ENCODE measurements at places on chromosomes 2 and 18. TPM values are rescaled to one million over a fixed set of nuclear protein-coding genes. Genes with fewer than 3 reads are reported as not detected.

The GALNT13 gene
- not detected for total RNA-seq

DNA sequence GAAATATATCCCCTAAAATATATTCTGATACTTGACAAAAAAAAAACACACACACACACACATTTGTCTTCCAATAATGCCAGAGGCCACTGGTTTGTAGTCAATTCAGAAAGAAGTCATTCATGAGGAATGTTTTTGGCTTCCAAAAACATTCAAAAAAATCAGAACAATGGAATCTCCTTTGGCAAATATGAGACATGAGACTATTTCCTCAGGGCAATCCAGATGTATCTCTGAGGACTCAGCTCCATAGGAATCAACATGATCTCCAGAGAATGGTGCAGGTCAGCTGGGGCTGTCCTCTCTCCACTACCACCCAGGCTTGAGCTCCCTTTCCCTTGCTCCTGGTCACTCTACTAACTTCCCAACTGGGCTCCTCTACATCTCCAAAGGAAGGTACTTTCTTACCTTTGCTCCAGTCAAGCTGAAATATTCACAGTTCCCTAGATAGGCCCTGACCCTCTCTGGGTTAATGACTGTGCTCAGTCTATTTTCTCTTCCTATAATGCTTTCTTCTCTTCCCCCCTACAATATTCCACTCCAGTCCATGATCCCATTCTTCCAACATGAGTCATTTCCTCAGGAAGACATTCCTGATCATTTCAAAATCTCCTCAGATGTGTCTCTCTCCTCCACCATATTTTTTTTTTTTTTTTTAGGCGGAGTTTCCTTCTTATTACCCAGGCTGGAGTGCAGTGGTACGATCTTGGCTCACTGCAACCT lies 145.3 kb downstream of the C1D start:
- DNase-seq: no peak

- no peak for DNase-seq
Measured at GRCh38 chr18:11658989-11659388, 30.1 kb upstream of the GNAL start.

The MC4R gene
- total RNA-seq: not detected

DNA sequence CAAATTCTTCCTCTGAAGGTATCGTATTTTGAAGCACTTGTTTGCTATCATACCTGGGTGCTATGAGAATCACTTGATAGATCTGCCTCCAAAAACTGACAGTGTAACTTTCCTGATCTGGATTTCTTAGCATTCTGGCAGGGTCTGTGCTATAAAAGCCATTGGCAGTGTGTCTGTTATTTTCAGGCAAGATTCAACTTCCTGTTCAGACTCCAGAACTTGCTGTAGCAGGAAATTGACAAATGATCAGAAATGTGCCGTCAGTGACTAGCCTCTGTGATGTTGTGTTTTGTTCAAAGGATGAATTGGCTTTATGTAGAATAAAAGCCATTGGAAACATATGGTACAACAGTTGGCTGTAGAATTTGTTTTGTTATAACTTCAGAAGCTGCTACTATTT lies 273.3 kb downstream of the PTPRM start:
- DNase-seq: no peak

DNA sequence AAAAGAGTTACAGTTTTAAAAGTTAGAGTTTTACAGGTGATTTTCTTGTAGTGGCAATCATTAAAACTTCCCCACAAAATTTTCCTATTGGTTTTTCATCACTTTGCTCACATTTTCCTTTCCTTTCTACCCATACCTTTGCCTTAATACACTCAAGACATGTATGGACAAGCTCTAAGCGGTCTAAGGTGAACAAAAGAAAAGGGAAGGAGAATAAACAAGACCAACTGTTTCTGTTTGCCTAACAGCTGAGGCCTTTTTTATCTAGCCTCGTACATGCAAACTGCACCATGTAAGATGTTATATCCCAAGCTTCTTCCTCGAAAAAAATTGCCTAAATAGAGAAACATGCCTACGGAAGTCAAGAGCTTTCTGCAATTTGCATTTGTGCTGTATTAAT lies 33.9 kb upstream of the TBC1D8 start:
- DNase-seq: no peak

DNA sequence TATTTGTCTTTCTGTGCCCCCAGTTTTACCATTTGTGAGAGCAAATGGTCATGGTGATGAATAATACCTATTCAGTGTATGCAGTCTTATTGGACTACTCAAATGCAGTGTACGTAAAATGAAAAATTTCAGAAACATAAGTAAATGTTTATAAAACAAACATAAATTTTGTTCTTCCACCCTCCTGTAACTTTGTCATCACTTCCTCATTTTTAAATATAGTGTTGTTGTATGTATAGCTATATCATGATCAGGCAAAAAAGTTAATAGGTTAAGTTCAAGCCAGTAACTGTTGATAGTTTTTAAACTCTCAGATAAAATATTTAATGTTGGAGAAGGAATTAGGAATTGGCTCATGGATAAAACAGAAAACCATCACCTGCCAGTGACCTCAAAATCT lies 93.2 kb downstream of the KLF7 start:
- DNase-seq: no peak

GRCh38 chr18:68623342-68623741 lies 91.6 kb downstream of the TMX3 start:
- no peak for DNase-seq

DNA sequence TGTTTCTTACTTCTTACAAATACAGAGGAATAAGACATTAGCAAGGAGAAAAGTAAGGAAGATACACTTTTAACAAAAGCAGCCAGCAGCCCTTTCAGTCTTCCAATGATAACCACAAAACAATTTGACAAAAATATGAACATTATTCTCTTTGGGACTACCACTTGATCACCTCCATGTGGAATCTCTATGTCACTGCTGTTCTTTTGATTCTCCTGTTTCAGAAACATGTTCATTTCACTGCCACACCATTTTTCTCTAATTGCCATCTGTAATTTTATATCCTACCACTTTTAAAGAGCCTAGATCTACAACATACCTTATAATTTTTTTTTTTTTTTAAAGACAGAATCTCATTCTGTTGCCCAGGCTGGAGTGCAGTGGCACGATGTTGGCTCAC lies 10.9 kb downstream of the INO80D start:
- no peak for DNase-seq

DNA sequence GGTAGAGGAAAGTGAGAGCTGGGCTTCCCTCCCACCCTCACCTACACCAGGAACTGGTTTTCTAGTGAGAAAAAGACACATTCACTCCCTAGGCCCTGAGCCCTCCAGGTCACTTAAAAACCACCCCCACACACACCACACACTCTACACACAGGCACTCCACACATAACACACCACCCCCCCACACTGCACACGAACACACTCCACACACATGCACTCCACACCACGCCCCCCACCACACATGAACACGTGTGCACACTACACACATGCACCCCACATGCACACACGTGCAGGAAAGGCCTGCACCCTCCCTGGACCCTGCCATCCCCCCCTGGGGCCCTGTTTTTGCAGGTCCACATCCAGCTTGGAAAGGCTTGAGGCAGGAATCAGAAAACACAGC lies 67.6 kb downstream of the RALBP1 start:
- no peak for DNase-seq
